Fibroblast of skin of left quadriceps (primary cell): ENCODE measurements at places on chromosomes 12 and 14.

- no peak for DNase-seq
Measured at GRCh38 chr14:96723946-96724345, 73.2 kb upstream of the VRK1 start.

- no peak for DNase-seq
Measured at GRCh38 chr12:109174468-109174867, 58.1 kb downstream of the ACACB start.

DNA sequence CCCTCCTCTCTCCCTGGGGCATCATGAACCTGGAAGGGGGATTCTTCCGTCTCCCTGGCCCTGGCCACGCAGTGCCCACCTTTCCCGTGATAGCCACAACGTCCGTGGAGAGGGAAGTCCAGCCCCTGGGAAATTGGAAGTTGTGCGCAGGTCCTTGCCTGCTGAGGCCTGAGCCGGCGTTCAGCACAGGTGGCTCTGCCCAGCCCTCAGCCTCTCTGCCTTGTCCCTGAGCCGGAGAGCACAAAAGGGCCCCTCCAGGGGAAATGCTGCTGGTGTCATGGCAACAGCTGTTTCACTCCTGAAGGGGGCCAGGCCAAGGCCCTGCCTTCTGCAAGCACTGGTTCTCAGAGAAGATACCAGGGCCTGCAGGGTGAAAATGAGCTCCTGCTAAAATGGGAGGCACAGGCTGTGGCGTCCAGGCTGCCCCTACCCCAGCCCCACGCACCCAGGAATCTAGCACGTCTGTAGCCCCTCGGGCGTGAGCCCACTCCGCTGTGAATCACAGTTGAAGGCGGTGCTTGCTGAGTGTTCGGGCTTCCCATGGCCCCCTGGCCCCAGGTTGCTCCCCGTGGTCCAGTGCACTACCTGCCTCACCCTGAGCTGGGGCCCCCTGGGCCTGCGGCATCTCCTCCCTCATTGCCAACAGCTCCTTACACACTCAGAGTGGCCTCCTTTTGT is 149.4 kb downstream of the ADGRD1 start:
- no peak for DNase-seq

- no peak for DNase-seq
Measured at GRCh38 chr12:105679982-105680381, 349.5 kb downstream of the C12orf75 start.

DNA sequence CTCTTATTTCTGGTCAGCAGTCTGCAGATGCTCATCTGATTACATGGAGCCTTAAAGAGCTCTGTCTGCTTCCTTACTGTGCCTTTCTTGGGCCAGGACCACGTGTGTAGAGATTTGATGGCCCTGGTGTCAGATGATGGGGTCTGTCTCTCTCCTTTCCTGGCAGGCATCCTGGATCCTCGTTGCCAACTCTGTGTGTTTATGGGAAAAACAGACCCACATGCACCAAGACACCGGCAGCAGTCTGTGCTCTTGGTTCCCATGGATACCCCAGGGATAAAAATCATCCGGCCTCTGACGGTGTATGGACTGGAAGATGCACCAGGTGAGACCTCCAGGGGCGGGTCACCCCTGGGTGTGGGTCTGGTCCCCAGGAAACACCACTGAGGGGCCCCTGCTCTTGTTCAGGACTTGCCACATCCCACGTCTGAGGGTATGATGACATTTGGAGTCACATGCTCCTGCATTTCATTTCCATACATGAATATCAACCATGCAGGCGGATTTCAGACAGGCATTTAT is 18.5 kb upstream of the ALDH2 start:
- DNase-seq: no peak

DNA sequence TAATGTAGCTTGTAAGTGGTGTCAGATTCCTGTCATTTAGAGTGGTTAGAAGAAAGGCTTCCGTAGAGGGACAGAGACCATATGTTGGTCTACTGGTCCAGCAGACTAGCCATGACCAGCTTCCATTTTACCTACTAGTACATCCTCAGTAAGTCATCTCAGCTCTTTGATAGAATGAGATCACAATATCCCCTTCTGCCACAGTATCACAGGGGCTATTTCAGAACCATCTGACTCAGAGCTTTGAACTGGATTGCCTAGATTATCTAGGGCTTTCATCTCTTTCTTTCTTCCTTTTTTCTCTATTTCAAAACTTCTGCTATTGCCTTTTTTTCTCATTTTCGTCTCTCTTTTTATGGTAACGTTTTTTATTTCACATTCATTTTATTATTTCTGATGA is 4.7 kb downstream of the ZDHHC17 start:
- no peak for DNase-seq

GRCh38 chr14:24316597-24316950 is 5.3 kb downstream of the LTB4R start:
- DNase-seq: no peak

DNA sequence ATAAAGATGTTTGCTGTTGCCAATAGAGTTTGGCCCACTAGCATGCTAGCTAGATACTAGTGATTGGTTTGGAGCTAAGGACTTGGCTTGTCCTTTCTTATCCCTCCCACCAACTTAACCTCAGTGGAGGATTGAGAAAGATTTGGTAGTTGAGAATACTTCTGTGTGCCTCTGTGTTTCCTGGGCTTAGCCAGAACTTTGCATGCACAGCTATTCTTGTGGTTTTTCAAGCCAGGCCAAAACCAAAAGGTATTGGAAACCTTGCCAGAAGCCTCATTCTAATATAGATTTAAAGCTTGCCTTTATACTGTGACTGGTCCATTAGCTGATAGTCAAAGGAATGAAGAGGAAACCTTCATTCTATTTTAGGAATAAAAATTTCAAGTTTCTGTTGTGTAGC is 188.5 kb downstream of the CCDC91 start:
- DNase-seq: peak; percentile 78

GRCh38 chr14:68671909-68672308 is 121.0 kb downstream of the ZFP36L1 start:
- no peak for DNase-seq

DNA sequence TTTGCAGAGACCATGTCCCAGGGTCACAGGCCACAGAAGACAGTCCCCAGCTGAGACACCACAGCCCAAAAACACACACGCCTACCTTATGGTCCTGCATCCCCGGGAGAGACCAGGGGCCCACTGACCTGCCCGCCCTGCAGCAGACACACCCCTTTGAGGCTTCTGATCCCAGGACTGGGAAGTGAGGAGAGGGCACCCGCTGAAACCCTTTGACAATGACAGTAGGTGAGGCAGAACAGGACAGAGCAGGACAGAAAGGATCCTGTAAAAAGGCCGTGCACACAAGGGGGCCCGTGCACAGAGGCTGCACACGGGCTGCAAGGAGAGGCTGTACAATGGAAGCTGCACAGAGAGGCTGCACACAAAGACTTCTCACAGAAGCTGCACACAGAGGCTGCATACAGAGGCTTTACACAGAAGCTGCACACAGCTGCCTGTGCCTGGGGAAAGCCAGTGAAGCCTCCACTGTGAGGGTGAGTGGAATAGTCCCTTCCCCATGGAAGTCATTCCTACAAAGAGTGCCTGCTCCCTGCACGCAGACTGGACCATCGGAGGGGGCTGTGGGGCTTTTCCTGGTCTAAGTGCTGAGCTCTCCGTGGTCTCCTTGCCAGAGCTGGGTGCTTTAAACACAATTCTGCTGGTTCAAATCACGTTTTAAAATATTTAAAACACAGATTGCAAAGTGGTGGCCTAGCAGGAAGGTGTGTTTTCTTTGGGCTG is 16.6 kb upstream of the SFSWAP start:
- no peak for DNase-seq

- DNase-seq: no peak
Measured at GRCh38 chr12:72300728-72301127, 28.6 kb downstream of the TRHDE start.

GRCh38 chr12:84704856-84705255 is 207.7 kb downstream of the SLC6A15 start:
- DNase-seq: no peak

- DNase-seq: no peak
Measured at GRCh38 chr12:27333403-27334009, 870 bp downstream of the BMAL2 start.

DNA sequence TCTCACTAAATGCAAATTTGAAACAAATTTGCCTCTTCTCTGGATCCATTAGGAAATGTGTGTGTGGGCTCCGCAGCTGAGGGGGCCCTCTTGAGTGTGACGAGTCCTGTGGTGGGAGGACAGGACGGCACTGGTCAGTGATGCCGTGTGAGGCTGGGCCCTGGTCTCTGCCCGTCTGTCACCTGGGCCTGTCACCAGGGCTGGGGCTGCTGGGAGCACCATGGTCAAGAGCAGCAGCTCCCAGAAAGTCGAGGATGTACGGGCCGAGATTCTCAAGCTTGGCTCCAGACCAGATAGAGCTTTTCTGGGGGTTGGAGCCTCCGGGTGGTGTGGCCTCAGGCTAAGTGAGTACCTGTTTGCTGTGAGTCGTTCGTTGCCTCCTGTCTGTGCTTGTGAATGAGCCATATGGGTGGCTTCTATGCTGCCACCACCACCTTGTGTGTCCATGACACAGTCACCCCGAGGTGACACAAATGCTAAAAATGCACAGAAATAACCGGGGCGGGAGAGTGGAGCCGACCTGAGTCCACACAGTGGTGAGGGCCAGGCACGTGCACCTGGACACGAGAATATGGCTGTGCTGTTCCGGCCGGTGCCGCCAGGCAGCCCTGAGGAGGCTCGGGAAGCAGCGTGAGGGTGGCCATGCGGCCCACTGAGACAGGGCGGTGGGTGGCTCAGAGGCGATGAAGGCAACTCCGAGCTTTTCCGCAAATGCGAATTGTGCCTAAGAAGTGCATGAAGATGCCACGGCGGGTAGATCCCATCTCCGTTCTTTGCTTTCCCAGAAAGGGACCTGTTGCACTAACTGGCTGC is 8.7 kb downstream of the PGAM5 start:
- DNase-seq: no peak

DNA sequence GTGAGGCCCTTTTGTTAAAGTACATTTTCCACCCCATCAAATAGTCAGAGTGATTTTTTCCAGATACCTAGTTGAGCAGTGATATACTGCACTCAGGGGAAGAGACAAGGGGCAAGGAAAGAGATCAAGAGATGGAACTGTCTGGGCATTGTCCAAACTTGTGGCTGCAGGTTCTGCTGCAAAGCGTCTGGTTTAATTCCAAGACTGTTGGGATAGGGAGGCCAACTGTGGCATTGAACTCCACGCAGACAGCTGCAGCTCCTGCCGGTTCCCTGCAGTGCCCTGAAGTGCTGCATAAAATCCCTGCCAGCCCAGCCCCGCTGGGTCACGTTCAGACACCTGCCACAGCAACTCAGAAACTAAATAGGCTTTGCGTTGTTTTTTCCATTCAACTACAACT is 30.5 kb downstream of the RPH3A start:
- no peak for DNase-seq

DNA sequence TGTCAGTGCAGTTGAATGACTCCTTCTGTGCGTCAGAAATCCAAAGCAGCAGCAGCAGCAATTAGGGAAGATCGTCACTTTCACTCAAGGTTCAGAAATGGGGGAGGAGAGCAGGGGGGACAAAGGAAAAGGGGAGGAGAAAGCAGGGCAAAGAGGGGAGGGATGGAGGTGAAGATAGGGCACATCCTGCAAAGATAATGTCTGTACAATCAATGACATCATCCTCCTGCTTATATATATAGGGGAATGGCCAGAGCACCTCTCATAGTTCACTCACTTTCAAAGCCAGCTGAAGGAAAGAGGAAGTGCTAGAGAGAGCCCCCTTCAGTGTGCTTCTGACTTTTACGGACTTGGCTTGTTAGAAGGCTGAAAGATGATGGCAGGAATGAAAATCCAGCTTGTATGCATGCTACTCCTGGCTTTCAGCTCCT is at the start of gene NTS:
Gene NTS, plus strand, starts transcription at position 265 of the 431 bp plus-strand sequence. Its CDS starts 109 bp downstream, at position 374.
- DNase-seq: no peak

- no peak for DNase-seq
Measured at GRCh38 chr12:113127791-113128199, 7.8 kb downstream of the RASAL1 start.

DNA sequence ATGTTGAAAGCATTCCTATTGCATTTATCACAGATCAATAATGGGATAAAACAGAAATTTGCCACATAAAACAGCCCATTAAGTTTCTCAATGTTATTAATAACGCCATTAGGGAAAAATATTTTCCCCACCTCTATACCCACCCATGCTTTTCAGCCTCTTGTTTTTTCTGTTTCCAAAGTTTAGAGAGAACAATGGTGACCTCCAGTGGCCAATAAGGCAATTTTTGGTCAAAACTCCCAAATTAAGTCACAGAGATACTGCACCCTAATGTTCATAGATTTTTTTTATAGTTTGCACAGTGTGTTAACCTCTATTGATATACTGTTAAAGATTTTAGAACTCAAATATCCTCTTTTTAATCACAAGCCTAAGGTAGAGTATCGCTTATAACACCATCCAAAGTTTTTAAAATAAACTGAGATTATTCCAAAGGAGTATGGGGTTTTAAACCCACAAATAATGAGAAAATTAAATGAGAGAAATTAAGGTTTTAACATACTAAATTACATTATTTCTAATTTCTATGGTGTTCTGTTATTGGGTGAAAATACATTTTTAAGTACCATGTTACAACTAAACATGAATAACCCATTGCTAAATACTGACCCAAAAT is 184.7 kb upstream of the DCN start:
- no peak for DNase-seq

DNA sequence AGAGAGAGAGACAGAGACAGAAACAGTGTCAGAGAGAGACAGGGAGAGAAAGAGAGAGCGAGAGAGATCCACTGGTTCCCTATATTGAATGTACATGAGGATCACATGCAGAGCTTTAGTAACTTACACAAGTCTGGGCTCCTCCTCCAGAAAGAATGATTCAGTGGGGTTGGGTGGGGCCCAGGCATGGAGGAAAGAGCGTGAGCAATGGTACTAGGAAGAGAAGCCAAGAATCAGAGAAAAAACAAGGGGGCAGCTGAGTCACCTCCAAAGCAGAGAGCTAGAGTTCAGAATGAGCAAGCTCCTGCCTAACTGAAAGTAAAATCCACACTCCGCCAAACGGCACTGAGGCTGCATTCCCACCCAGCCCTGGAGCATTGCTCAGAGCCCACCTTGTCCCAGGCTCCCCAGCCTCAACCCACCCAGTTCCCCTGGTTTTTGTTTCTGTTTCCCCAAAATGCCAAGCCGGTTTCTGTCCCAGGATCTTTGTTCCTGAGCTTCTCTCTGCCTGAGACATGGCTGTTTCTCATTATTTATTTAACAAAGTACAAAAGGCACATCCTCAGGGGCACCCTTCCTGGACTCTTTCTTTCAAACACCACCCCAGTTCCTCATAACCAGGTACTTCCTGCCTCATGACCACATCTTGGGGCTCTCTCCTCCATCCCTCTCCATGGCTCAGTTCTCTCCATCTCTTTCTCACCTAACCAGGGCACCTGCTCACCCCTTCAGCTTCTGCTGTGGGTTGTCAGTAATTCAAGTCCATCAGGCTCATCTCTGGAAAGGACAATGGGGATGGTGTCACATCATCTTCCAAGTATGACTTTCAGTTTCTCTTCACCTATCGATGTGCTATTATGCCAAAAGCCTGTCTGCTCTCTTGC is 670.3 kb upstream of the TBX3 start:
- DNase-seq: peak; percentile 95

- no peak for DNase-seq
Measured at GRCh38 chr12:76595056-76595455, 35.5 kb upstream of the OSBPL8 start.

DNA sequence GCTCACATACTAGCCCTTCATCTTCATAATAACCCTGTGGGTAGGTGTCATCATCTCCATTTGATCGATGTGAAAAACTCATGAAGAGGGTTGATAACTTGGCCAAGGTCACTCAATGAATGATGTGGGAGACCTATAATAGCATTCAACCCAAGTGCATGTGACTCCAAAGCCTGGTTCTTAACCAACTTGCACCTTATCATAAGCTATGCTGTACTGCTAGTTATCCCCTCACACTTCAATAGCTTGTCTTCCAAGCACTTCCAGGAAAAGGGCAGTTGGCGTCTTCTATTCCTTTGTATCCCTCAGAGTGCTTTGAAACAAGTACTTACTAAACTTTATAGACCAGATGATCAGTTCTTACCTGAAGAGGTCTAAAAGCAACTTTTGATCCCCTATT is 15.2 kb downstream of the VIPAS39 start:
- no peak for DNase-seq
